ENCODE measurements at places on chromosomes 5 and 9.

DNA sequence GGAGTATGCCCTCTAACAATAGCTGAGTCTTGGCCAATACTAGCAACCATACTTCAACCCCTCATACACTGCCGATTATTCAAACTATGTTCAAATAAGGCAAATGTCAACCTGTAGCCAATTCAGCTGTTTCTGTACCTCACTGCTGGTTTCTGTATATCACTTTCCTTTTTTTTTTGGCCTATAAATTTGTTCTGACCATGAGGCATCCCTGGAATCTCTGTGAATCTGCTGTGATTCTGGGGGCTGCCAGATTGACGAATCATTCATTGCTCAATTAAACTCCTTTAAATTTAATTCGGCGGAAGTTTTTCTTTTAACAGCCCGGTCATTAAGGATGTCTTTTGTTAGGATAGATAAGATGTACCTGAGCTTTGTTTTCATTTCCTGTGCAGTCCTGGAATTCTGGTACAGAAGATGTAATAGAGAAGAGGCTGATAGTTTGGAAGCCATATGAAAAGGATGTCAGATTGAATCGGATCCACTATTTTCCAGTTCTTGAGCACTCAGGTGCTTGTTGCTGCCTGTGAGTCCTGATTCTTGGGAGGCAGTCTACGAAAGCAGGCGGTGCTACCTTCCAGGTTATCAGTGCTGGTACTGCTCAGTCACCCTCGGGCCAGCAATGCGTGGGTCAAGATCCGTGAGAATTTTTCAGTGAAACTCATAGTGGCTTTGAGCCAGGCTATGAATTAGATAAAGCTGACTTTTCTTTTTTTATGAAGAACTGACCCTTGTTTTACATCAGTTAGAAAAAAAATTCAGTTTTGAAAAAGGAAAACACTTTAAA is 106.2 kb upstream of the TUT7 start:
- no peak for DNase-seq

GRCh38 chr5:137234973-137235943 is 263.9 kb downstream of the SPOCK1 start:
- no peak for DNase-seq

- no peak for DNase-seq
Observed at GRCh38 chr5:112070022-112070421, 313.0 kb upstream of the NREP start.

DNA sequence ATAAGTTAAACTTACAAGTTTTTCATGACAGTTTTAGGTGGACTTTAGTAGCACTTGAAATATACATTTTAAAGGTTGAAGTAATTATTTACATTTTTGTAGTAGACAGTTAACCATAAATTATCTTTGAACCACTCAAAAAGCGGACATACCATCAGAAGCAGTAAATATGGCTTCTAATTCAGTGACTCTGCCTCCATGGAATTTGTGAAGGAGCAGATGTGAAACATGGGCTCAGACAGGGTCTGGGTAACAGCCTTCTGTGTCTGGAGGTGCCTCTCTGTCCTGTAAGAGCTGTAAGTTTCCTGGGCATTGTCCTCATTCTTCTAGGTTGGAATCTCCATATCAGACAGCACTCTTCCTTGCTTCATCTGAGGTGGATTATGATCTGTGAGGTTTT is 12.4 kb downstream of the RLN2 start:
- DNase-seq: no peak

GRCh38 chr5:142701673-142702311 is 15.9 kb upstream of the FGF1 start:
- no peak for DNase-seq

DNA sequence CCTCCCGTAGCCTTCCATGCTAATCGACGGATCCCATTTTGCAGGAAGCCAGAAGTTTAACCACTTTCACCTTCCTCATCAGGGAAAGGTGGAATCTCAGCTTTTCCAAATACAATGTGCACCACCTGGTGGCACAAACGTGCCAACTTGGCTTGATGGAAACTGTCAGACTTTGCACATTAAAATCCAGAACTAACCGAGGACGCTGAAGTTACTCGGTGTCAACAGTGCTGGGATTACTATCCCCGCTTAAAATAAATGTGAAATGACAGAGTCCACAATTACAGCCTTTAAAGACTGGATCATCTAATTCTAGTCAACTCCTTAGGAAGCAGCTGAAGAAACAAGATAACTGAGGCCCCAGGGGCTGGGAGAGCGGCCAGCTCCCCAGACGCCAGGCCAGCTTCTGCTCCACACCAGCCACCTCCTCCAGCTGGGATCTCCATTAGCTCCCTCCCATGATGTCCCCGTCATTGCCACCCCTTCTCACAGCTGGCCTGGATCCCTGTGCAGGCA is 50.1 kb upstream of the RETREG1 start:
- no peak for DNase-seq

GRCh38 chr5:76622973-76623596 is at the start of gene F2RL2:
Gene F2RL2, minus strand, starts transcription at chr5:76623403. Its CDS starts 173 bp downstream, at chr5:76623230.
- no peak for DNase-seq

DNA sequence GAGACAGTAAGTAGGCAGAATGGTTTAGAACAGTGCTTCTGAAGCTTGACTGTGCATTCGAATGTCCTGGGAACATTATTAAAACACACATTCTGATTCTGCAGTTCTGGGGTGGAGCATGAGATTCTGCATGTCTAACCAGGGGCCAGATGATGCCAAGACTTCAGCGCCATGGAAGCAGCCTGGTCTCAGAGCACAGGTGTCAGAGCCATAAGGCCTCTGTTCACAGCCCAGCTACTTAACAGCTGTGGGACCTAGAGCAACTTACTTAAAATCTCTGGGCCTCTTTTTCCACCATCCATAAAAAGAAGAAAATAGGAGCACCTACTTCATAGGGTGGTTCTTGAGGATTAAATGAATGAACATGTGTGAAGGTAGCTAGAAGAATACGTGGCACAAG is 84.0 kb downstream of the GNAQ start:
- no peak for DNase-seq

- DNase-seq: no peak
Observed at GRCh38 chr5:65113771-65114170, 345.0 kb downstream of the CWC27 start.

DNA sequence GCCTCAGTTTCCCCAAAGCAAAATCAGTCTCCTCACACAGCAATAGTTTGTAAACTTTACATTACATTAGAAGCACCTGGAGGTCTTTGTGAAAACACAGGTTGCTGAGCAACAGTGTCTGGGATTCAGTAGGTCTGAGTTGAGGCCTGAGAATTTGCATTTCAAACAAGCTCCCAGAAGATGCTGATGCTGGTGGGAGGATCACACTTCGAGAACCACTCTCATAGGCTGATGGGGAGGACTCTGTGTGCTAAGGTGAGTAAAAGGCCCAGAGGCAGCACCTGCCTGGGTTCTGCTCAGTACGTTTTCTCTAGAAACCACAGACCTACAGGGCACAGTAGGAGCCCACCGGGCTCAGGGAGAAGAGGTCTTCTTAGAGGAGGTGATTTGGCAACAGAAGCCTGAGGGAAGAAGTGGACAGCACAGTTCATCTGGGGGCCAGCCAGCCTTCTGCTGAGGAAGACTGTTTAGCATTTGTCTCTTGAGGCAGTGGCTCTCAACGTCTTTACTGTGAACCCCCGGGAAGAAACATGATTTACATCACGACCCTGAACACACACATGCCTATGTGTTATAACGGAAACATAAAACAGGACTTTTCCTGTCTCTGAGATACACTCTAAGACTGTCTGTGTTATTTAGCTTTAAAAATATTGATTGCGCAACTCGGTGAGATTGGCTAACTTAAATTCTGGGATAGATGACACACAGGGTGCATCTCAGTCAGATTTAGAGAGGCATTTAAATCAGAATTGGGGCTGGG is 24.8 kb upstream of the DENND1A start:
- no peak for DNase-seq

- no peak for DNase-seq
Observed at GRCh38 chr5:93513298-93513697, 67.7 kb downstream of the NR2F1-AS1 start.

GRCh38 chr5:172772112-172772906 is 1.3 kb upstream of the DUSP1 start:
- DNase-seq: peak; percentile 47

GRCh38 chr9:129607027-129607387 is 13.9 kb downstream of the C9orf50 start:
- no peak for DNase-seq

GRCh38 chr5:112554101-112554977 is 135.3 kb upstream of the EPB41L4A start:
- no peak for DNase-seq

DNA sequence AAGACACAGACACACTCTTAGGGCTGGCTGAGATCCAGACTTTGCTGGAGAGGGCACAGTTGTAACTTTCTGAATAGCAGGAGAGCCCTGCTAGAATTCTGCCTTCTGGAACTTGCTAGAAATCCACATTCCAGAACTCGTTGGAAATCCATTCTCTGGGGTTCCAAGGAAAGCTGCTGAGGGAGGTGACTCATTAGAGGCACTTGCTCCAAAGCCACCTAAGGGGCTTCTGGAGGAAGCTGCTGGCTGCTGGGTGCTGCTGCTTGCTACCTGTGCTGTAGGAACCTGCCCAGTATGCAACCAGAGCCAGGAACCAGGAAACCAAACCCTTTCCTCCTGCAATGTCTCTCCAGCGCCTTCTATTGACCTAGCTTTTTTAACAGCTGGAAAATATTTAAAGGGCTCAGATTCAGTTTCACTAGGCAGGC is 4.1 kb upstream of the TLE4 start:
- DNase-seq: no peak

DNA sequence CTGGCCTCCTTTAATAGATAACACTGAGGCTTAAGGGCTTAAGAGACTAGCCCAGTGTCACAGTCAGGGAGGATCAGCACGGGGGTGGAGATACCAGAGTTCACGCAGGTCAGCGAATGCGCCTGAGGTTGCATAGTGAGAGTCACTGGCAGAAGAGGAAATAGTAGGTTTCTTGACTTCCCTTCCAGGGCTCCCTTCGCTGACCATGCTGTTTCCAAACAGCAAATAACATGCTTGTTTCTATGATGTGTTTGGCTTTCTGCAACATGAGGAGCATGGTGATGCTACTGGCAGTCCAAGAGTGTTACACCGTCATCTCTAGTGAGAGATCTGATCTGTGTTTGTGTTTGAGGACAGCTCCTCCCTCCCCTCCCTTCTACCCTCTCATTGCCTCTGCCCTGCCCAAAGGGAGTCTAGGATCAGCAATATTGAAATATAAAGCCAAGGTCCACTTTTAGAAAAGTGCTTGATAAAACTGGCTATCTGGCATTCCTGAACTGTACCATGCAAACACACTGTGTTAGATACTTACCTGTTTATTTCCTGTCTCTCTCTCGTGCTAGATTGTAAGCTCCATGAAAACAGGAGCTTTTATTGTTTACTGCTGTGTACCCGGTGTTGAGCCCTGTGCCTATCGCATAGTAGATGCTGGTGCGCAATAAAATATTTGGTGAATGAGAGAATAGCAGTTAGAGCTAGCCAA is 12.3 kb downstream of the TLE4 start:
- DNase-seq: no peak

DNA sequence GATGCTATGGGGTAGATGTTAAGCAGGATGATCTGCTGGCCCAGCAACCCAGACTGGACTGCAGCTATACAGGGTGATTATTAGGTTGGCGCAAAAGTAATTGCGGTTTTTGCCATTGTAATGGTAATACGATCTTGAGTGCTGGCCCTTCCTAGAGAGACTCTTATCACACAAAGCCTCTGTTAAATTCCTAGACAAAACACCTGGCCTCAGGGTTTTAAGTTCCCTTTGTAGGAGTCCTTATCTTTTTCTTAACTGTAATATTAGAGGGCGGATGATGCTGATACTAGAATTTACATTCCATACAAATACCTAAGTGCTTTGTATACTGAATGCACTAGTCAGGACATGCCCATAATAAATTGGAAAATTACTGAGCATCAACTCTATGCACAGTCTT is 222.2 kb downstream of the NDUFS4 start:
- DNase-seq: no peak

- no peak for DNase-seq
Observed at GRCh38 chr5:84299959-84300358, 84.7 kb downstream of the EDIL3 start.

- DNase-seq: no peak
Observed at GRCh38 chr5:131303537-131303936, 39.7 kb downstream of the CDC42SE2 start.

GRCh38 chr9:126499005-126499910 is 114.5 kb upstream of the LMX1B start:
- DNase-seq: peak; percentile 12

- no peak for DNase-seq
Observed at GRCh38 chr5:34666392-34667080, 10.4 kb downstream of the RAI14 start.

- no peak for DNase-seq
Observed at GRCh38 chr9:10566848-10567247, 46.0 kb downstream of the PTPRD start.

DNA sequence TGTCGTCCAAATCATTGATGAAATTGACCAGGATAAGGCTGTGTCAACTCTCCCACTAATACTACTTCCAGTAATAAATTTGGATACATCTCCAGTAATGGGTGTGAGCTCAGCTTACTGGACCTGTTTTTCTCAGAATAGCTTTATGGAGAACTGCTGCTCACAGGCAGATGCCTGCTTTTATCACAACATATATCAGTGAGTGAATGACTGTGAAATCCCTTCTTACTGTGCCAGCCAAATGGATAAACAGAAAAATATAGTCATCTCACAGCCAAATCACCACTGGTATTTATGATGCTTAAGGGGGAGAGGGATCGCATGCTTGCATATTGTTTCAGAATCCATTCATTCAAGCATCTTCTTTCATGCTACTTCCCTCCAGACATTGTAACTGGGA is 148.4 kb upstream of the PAPPA start:
- DNase-seq: no peak

DNA sequence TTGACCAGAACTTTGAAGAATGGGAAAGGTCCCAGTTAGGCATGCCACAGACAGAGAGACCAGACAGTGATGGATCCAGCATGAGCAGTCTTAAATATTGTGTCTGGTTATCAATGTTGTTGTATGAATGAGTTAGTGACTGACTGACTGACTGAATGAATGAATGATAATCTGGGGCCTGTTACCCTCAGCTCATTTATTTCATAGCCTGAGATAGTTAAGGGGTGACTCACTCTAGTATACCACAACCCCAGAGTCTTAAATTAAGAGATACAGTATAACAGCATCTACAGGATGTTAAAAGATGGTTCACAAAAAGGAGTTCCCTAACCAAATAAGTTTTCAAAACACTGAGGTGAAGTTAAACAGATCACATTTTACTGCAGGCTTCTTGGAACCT is 133.5 kb downstream of the SGCD start:
- DNase-seq: no peak

- no peak for DNase-seq
Observed at GRCh38 chr5:14357851-14358250, 214.7 kb downstream of the TRIO start.

DNA sequence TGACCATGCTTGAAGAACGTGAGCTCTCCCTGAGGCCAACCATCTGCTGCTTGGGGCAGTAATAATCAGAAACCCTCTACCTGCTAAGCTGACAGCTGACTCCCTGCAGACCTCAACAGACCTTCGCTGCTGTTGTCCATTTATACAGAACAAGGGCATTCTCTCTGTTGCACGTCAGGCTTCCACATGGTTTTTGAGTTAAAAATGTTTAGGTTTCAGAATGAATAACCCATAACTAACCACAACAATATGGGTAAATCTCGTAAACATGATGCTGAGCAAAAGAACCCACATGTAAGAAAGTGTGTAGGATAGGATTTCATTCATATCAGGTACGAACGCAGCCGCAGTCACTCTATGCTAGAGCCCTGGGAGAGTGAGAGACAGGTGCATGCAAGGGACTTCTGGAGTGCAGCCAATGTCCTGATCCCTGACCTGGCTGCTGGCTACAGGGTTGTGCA is 348.5 kb downstream of the MED10 start:
- DNase-seq: no peak

All from NCI-H1694 treated with DMSO at 0.1 percent for 48 hours (cell line).